ENCODE measurements at places on chromosomes 3 and 15. TPM values are rescaled to one million over a fixed set of nuclear protein-coding genes. Genes with fewer than 3 reads are reported as not detected.

Gene TARS3
- polyA plus RNA-seq, result 14.6 TPM

Gene NANOGP8
- polyA plus RNA-seq, result not detected

DNA sequence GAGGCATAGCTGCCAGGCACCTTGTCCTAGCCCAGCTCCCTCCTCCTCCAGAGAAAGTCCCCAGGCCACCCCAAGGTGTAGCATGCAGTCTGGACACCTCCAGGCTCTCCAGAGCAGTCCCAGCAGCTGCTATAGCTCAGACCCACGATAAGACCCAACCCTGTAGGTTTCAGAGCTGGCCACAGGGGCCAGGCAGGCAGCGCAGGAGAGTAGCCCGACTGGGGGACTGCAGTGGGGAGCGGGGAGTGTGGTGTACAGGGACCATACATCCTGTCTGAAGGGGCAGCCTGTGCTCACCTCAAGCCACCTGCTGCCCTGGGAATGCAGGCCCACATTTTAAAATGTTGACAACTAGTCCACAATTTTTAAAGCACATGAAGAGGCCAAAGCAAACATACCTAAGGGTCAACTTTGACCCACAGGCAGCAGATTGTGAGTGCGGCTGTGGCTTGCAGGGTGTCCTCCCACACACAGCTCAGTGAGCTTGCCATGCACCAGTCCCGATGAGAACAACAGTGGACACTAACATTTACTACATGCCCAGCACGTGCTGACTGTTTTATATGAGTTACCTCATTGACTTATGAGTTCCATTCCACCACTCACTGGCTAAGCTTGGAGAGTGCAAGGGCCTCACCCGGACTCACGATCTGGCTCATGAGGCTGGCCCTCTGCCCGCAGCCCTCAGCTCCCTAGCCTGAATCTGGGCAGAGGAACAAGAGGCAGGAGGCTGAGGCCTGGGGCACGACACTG lies 81.4 kb downstream of the DNAJB8 start:
- H3K27me3 ChIP-seq, result no peaks in the 10 kb centered on the region
- H3K27ac ChIP-seq, result peak overlapping the region; percentile 51
- no peak overlapping the region for H3K4me3 ChIP-seq
- peak; percentile 63 for DNase-seq

DNA sequence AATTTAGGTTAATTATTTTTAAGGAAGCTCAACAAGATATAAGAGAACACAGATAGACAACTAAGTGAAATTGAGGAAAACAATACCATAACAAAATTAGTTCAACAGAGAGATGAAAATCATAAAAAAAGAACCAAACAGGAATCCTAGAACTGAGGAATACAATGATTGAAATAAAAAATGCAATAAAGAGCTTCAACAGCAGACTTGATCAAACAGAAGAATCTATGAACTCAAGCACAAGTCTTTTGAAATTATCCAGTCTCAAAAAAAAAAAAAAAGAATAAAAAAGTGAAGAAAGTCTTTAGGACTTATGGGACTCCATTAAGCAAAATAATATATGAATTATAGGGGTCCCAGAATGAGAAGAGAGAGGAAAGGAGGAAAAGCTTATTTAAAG lies 42.0 kb upstream of the GNB4 start:
- H3K4me3 ChIP-seq, result no peak overlapping the region
- H3K27me3 ChIP-seq, result no peaks in the 10 kb centered on the region
- DNase-seq, result no peak
- H3K4me1 ChIP-seq, result no peaks in the 10 kb centered on the region

Gene AP3B2
- polyA plus RNA-seq, result 0.61 TPM

DNA sequence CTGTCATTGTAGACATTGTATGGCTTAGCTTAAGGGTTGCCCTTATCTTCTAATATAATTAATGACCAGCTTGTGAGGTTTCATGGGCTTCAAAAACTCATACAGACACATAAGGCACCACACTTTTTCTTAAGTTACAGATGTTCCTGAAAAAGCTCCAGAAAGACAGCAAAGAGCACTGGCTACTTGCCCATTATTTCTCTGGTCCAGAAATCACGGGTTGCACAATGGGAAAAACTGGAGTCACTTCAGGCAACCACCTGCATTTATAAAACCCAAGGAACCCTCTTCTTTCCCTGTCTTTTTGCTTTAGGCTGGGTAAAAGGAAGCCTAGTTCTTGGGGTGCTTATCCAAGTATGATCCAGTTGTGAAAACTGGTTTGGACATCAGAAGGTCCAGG lies 2.3 kb upstream of the COL6A6 start:
- no peaks in the 10 kb centered on the region for H3K4me1 ChIP-seq
- peak overlapping the region; percentile 51 for H3K27ac ChIP-seq
- H3K27me3 ChIP-seq, result peaks cover 16% of the 10 kb centered on the region
- no peak overlapping the region for H3K4me3 ChIP-seq
- DNase-seq, result peak; percentile 85

Gene MEX3B
- polyA plus RNA-seq, result 20.4 TPM

DNA sequence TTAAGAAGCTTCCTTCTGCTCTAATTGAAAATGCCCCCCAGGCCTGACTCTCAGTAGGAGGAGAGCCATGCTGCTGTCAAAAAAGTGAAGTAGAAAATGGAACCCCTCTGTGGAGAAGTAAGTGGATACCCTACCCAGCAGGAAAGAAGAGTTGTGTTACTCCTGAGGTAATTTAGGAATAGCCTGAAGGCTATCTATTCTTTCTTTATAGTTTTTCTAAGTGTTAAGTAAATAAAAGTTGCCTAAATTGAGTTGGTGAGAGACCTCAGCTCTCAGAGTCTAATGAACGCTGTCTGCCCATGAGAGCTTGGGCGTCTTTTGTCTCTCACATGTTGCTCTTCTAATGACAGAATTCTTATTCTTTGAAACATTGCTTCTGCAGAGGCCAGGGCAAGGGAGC lies 116.2 kb downstream of the NSUN3 start:
- H3K27me3 ChIP-seq, result no peaks in the 10 kb centered on the region
- no peak overlapping the region for H3K27ac ChIP-seq
- H3K36me3 ChIP-seq, result no peaks in the 10 kb centered on the region
- H3K4me1 ChIP-seq, result no peaks in the 10 kb centered on the region
- DNase-seq, result no peak

DNA sequence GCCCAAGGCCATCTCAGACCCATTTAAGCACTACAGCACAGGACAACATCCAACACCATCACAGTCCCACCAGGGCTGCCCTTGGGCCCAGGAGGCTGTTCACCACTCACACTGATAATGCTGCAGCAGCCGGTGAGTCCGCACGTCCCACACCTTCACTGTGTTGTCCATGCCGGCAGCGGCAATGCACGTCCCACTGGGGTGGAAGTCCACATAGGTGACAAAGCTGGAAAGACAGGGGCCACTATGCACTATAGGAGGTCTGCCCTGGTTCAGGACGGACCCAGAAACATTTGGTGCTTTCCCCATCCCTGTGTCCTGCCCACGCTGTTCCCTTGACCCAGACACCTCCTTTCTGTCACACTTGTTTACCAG lies 8.5 kb downstream of the POC1A start:
- H3K36me3 ChIP-seq, result peaks cover 48% of the 10 kb centered on the region
- no peak for DNase-seq
- no peak overlapping the region for H3K4me3 ChIP-seq
- H3K27ac ChIP-seq, result no peak overlapping the region
- no peaks in the 10 kb centered on the region for H3K27me3 ChIP-seq
- H3K4me1 ChIP-seq, result peaks cover 4% of the 10 kb centered on the region

GRCh38 chr3:43624619-43625305 lies 3.0 kb upstream of the ANO10 start:
- H3K27me3 ChIP-seq, result no peaks in the 10 kb centered on the region
- no peak overlapping the region for H3K27ac ChIP-seq
- no peak overlapping the region for H3K4me3 ChIP-seq

GRCh38 chr15:39801641-39802309 lies 19.1 kb upstream of the FSIP1 start:
- peaks cover 2% of the 10 kb centered on the region for H3K27me3 ChIP-seq
- DNase-seq, result no peak
- H3K27ac ChIP-seq, result no peak overlapping the region
- no peaks in the 10 kb centered on the region for H3K4me1 ChIP-seq
- no peak overlapping the region for H3K4me3 ChIP-seq

Gene LTF
- 3.6 TPM for polyA plus RNA-seq
